CD4-positive, alpha-beta T cell treated with Interleukin-15 for 4 hours (primary cell): ENCODE measurements at places on chromosomes 1 and 21.

GRCh38 chr1:171922999-171923398 is 81.7 kb downstream of the DNM3 start:
- DNase-seq = no peak

- DNase-seq = no peak
These were observed 75.2 kb downstream of the NTPCR start for GRCh38 chr1:233025567-233025966.

DNA sequence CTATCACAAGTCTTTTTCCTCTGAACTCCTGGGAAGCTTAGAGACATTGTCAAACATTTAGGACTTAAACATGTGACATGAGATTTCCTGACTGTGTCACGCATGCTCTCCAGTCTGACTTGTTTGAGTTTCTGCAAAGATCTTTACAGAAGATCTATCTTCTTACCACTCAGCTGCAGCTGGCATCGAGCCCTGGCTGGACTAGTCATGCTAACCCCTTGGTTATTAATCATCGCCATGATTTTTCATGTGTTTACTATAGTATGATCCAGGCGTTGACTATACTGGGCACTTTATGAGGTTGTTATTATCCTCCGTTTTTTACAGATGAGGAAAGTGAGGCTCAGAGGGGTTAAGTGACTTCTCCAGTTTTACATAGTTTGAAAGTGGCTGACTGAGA is 18.1 kb upstream of the IRF2BP2 start:
- DNase-seq = no peak

DNA sequence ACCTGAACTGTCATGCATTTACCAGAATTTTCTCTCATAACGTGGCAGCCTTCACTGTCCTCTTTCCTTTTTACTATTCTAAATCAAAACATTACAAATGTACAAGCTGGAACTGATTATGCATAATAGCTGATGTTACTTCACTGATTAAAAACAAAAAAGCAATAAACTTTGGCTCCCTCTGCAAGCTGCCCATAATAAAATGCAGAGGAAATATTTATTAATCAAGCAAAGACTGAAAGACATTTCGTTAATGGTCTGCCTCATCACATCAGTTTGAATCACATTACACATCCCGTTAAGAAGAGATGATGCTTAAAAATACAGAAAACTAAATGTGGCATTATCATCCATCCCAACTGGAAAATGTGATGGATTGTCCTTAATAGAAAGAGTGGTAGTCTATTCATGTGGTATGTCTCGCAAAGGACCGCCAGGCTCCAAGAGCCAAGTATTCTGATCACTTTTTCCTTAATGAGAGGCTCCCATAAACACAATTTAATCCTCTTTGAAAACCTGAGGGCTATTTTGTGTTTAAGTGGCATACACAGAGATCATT is 225.3 kb downstream of the RGS7 start:
- no peak for DNase-seq

- no peak for DNase-seq
These were observed 719.0 kb downstream of the RWDD3 start for GRCh38 chr1:95953015-95953414.

- no peak for DNase-seq
These were observed at the start of gene ZBTB7B for GRCh38 chr1:155002464-155003226. ZBTB7B (plus strand) TSS chr1:155002802; CDS start chr1:155014661, 11,859 bp downstream.

DNA sequence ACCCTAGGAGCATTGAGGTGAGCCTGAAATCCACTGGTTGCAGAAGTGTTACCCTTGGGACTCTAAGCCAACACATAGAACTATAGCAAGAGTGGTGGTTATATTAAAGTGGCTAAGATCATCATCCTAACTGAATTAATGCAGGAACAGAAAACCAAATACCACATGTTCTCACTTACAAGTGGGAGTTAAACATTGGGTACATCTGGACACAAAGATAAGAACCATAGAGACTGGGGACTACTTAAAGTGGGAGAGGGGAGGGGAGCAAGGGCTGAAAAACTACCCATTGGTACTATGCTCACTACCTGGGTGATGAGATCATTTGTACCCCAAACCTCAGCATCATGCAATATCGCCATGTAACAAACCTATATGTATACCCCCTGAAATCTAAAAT is 100.0 kb downstream of the SLC25A24 start:
- no peak for DNase-seq

DNA sequence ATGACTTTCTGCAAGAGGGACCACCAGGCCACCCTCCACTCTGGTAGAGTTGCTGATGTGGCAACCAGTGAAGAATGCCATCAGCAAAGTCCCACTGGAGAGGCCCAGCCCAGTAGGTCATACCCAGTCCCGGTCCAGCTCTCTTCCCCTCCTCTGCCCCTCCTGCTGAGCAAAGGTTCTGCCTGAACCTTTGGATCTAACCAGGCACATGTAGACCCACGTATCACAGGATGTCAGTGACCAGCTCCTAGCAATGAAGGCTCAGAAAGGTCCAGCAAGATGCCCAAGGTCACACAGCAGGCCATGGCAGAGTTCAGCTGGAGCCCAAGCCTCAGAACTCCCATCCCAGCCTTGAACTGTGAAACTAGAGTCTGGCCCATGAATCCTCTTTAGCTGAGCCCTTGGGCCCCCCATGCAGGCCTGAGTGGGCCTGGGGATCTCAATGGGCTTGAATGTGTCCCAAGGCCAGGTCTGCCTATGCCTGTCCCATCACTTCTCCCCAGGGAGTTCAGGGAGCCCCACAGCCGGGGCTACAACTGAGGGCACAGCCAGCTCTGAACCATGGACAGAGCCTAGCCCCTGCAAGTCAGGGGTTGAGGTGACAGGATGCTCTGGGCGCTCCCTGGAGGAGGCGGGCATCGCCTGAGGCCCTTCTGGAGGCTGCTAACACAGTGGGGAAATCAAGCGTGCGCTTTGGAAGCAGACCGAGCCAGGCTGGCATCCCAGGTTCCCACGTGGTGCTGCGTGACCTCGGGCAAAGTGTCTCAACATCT is 21.4 kb upstream of the PADI1 start:
- no peak for DNase-seq

DNA sequence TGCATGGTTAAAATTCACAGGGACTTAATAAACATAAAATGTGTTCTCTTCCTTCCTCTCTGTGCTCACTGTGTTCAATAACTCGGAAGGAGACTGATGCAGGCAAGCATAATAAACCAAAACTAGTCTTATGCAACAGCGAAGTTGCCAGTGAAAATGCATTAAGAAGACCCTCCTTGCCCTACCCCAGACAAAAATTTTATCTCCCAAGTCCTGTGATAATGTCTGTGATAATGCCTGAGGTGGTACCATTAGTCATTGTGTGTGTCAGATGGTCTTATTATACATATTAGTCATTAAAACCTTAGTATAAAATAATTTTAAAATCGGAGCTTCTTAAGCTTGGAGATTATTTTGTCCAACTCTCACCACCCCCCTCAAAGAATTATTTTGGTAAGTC is 97.8 kb downstream of the NGF start:
- no peak for DNase-seq

DNA sequence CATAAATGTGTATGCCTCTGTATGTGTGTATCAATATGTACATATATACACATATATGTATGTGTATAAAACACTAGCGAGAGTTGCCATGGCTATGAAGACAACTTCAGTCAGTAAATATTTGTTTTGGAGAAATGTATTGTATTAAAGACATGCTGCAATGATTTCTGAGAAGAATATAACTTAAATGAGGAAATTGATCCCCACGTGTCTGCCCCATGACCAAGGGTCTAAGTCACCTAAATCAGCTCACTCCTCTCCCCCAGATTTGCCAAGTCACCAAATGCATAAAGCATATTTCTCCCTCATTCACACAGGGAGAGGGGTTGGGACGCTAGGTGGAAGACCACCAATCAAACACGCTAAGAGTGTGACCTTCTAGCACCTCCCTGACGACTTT is 58.3 kb upstream of the LYST start:
- DNase-seq = no peak

DNA sequence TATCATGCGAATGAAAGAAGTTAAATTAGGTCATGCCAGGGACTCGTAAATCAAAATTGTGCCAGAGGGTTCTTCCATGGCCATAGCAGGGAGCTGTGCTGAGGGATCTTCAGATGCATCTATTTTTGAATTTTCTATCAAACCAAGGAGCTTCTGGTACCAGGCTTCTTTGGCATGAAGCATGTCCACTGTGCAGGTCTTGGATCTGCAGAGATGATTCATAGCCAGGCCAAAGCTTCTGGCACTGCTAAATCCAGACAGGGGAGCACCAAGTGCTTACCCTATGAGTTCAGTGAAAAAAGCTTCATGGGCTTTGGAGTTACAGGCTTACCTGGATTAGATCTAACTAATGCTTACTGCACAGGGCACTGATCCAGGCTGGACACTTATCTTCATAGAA is 154.2 kb upstream of the DAB1 start:
- DNase-seq = no peak

DNA sequence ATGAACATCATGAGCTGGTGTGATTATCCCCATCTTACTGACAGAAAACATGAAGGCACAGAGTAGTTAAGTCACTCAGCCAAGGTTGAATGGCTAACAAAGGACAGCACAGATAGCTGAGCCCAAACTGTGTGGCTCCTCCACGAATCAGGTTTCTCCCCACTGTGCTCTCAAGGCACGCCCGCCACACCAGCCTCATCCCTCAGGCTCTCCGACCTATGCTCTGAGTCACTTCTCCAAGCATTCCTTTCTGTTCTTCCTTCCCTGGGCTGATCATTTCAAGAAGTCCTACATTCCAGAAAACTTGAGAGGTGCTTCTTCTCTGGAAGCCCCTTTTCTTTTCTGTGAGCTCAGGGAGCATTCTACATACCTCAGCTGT is 25.3 kb upstream of the SDC3 start:
- no peak for DNase-seq

GRCh38 chr21:33259428-33259827 is 6.7 kb upstream of the IL10RB start:
- no peak for DNase-seq

GRCh38 chr1:20028726-20029125 is 41.3 kb upstream of the PLA2G5 start:
- DNase-seq = no peak

- DNase-seq = no peak
These were observed 35.0 kb downstream of the OVGP1 start for GRCh38 chr1:111392460-111392945.

GRCh38 chr1:110173466-110174105 is 23.3 kb downstream of the SLC6A17 start:
- no peak for DNase-seq

- DNase-seq = peak; percentile 46
These were observed at the start of gene COL6A1 for GRCh38 chr21:45981151-45982091. COL6A1 (plus strand) TSS chr21:45981770; CDS start chr21:45981851, 81 bp downstream.

DNA sequence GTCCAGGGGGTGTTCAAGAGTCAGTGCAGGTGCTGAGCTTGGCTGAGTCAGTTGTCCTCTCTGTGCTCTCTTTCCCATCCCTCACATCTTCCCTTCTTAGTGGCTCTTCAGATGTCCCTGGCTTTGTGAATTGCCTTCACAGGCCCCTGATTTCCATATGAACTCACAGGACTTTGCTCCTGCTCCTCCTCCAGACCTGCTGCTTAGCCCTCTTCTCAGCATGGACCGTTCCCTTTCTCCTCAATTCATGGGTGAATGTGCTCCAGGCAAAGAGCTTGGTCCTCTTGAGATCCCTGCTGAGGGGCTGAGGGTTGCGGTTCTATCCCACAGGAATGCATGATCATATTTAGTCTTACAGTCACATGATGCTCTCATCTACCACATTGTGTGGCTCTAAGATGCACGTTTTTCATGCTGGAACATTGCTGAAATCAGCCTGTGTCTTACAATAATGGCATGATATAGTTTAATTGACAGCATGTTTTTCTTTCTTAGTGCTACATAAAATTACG is 30.5 kb downstream of the CACNA1E start:
- no peak for DNase-seq

DNA sequence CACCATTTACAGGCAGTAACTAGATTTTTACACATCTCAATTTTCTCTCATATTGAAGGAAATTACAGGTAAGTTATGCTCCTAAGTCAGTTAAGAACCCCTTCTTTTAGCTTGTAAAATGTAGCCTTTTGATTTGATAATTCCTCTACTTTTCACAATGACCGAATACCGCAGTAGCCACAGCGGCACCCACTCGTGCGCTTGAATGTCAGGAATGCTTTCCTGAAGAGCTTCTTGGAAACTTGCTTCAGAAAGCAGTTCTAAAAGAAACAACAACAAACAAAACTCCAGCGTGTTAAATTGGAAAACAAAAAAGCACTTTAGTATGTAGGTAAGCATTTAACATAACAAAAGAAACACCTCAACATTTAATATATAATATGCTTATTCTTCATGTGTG is 9.9 kb upstream of the DNTTIP2 start:
- no peak for DNase-seq

DNA sequence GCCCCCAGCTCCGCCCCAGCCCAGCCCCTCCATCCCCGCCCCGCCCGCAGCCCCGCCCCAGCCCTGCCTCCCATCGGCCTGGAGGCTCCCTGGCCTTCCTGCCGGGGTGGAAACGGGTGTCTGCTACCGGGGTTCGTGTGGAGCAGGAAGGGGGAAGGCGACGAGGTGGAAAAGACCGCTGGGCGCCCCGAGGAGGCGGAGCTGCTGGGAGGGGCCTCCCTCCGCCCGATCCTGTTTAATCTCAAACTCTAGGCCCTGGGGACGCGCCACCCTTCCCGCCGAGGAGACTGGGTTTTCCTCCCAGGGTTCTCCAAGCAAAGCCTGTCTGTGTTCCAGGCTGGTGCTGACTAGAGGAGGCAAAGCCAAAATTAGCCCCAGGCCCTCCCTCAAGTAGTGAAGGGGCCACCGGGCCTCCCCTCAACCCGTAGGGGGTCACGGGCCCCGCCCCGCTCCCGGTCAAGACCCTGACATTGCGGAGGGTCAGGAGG is 16.2 kb upstream of the TTLL10 start:
- DNase-seq = peak; percentile 62

DNA sequence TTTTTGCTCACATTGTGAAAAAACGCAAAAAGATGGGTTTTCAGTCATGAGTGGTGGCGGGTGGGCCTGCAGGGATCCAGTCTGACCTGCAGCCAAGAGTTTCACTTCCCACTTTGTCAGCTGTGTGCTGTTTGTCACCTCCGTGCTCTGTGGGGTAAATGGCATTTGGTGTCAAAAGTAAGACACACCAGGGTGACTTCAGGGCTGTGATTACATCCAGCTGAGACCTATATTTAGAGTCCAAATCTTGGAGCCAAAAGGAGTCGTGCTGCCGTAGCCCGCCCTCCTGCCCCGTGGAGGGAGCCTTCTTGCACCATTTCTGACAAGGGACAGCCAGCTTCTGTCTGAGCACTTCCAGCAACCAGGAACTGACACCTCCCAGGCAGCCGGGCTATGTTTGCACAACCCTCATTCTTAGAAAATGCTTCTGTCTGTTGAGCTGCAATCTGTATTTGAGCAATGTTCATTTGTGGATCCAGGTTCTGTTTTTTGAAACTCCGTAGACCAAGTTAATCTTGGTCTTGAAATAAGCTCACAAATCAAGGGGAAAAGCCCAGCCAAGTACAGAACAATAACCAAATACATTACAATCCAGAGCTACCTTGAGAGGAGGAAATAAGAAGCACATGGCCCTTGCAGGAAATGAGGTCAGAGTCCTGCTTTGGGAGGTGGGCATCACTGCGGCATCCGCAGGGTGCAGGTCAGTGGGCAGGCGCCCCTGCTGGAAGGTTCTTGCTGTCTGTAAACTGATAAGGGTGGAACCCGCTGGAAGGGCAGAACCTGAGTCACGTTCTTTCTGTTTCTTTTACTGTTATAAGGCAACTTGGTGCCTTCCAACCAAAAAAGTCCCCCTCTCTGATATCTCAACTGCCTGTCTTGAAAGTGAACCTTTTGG is 14.4 kb downstream of the ABCG1 start:
- DNase-seq = peak; percentile 87
